ENCODE measurements at places on chromosomes 6 and 20. TPM values are rescaled to one million over a fixed set of nuclear protein-coding genes. Genes with fewer than 3 reads are reported as not detected.

EFCAB8 gene
- 0.22 TPM for total RNA-seq

TTLL9 gene
- total RNA-seq = not detected

DNA sequence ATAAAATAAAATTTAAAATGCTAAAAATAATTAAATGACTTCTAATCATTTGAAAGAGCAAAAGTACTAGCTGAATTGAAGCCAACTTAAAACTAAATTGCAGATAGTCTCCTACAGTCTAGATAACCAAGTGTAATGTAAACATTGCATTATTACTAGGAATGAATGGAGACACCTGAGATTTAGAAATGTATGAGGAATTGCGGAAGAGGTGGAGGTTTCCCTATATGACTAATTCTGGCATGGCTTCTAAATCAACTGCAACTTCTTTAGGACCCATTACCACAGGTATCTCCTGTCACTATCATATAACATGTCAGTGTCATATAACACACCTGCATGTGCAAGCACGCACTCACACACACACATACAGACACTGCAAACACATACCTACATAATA is 13.2 kb upstream of the GPR6 start:
- no peaks in the 10 kb centered on the region for H3K36me3 ChIP-seq
- peaks cover 5% of the 10 kb centered on the region for H3K27me3 ChIP-seq
- no peaks in the 10 kb centered on the region for H3K4me1 ChIP-seq
- no peak overlapping the region for H3K27ac ChIP-seq

ERGIC3 gene
- total RNA-seq = 407 TPM

GRCh38 chr6:25965058-25965457 is 2.5 kb downstream of the TRIM38 start:
- no peak for DNase-seq
- no peak overlapping the region for H3K4me3 ChIP-seq
- peaks cover 20% of the 10 kb centered on the region for H3K4me1 ChIP-seq
- no peaks in the 10 kb centered on the region for H3K27me3 ChIP-seq
- H3K27ac ChIP-seq = no peak overlapping the region

MCCD1 gene
- 0.15 TPM for total RNA-seq

DNA sequence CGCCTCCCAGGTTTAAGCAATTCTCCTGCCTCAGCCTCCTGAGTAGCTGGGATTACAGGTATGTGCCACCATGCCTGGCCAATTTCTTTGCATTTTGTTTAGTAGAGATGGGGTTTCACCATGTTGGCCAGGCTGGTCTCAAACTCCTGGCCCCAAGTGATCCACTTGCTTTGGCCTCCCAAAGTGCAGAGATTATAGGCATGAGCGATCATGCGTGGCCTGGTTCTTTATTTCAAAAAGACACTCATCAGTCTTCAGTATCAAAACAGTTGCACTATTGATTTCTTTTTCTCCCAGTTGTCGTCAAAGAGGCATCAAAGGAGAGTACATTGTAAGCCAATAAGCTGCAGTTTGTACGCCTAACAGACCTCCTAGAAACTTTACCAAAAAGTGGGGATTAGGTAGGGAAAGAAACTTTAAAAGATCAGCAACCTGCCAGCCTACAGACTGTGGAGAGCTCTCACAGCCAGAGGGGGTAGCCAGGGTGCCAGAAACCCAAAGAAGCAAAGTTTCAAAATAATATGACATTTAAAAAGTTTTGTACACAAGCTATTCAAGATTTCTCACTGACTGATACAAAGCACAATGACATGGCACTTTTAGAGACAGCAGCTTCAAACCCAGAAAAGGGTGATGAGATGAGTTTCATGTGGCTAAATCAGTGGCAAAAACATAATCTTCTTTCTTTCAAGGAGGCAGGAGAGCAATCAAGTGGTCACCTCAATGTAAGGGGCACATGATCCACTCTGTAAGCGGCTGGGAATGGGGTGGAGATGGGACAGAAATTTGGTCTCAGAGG is 83.0 kb upstream of the RALY start:
- DNase-seq = no peak
- H3K27ac ChIP-seq = no peak overlapping the region
- no peaks in the 10 kb centered on the region for H3K27me3 ChIP-seq
- H3K36me3 ChIP-seq = no peaks in the 10 kb centered on the region

SNX9 gene
- 21.9 TPM for total RNA-seq

NCOA7 gene
- 13.6 TPM for total RNA-seq

DNA sequence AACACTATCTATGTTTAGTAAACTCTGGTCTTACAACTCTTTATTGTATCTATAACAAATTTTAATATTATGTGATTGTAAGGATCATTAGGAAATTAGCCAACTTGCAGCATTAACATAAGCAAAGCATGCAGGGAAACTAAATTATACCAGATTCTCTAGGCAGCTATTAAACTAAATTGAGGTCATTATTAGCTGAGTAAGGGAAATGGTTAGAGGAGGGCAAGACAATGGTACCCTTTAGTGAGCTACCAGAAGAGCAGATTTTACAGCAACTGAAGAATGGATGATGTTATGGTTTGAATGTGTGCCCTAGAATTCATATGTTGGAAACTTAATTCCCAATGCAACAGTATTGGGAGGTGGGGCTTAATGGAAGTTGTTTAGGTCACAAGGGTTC is 79.1 kb downstream of the SMPDL3A start:
- H3K27ac ChIP-seq = no peak overlapping the region
- no peak for DNase-seq
- no peak overlapping the region for H3K4me3 ChIP-seq

ZDHHC14 gene
- total RNA-seq = 2.4 TPM
